ENCODE measurements at places on chromosomes 6 and 20. TPM values are rescaled to one million over a fixed set of nuclear protein-coding genes. Genes with fewer than 3 reads are reported as not detected.

Gene TMEM200A
- not detected for polyA plus RNA-seq

Gene GCM1
- polyA plus RNA-seq, result not detected

Gene ARFGEF3
- polyA plus RNA-seq, result 0.11 TPM

Gene COL19A1
- not detected for polyA plus RNA-seq

Gene JAG1
- 18.3 TPM for polyA plus RNA-seq

Gene WFDC10A
- not detected for polyA plus RNA-seq

Gene ACAT2
- polyA plus RNA-seq, result 179 TPM

Gene SASH1
- 13.5 TPM for polyA plus RNA-seq

DNA sequence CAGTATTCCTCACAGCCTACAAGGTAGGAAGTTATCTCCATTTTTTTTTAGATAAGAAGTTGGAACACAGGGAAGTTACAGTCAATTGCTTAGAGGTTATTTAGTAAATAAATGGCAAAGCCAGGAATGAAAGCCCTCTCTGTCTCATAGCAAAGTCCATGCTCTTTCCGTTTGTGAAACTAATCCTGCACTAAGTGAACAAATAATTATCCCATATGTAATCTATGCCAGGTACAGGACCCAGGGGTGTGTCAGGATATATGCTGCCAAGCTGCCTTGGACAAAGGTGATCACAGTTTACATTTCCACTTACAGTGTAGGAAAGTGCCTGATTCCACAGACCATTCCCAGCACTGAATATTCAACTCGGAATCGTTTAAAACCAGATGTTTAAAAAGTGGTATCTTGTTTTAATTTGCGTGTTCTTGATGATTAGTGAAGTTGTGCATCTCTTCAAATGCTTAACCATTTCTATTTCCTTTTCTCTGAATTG lies 13.6 kb upstream of the GMDS start:
- DNase-seq, result no peak

- no peak for DNase-seq
These were observed 228.9 kb downstream of the ALDH8A1 start for GRCh38 chr6:134721060-134721405.

GRCh38 chr20:64110411-64111068 lies 3.2 kb upstream of the NPBWR2 start:
- DNase-seq, result no peak

GRCh38 chr6:83371423-83371822 lies 59.4 kb downstream of the ME1 start:
- DNase-seq, result peak; percentile 75

DNA sequence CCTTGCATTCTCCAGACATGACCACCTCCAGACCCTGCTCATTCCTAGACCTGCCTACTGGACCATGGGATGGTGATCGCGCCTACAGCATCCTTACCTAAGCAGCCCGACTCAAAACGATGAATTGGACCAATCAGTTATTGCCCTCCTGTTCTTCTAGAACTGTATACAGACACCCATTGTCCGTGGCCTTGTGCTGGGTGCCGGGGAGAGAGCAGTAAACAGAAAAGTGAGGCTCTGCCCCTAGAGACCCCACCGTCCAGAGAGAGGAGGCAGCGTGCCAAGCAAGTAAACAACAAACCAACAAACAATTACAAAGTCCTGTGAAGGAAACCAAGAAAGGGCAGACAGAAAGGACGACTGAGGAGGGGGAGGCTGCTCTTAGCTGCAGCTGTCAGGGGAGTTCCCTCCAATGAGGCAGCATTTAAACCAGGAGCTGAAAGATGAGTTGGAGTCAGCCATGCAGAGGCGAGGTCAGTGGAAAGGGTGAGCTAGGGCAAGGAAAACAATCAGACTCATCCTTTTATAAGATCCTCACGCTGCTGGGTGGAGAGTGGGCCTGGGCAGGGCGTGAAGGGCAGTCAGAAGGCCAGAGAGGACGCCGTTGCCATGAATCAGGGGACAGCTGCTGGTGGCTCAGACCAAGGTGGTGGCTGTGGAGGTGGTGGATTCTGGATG lies 37.6 kb upstream of the BLCAP start:
- DNase-seq, result no peak

GRCh38 chr6:92593201-92593600 lies 826.2 kb downstream of the EPHA7 start:
- DNase-seq, result no peak

DNA sequence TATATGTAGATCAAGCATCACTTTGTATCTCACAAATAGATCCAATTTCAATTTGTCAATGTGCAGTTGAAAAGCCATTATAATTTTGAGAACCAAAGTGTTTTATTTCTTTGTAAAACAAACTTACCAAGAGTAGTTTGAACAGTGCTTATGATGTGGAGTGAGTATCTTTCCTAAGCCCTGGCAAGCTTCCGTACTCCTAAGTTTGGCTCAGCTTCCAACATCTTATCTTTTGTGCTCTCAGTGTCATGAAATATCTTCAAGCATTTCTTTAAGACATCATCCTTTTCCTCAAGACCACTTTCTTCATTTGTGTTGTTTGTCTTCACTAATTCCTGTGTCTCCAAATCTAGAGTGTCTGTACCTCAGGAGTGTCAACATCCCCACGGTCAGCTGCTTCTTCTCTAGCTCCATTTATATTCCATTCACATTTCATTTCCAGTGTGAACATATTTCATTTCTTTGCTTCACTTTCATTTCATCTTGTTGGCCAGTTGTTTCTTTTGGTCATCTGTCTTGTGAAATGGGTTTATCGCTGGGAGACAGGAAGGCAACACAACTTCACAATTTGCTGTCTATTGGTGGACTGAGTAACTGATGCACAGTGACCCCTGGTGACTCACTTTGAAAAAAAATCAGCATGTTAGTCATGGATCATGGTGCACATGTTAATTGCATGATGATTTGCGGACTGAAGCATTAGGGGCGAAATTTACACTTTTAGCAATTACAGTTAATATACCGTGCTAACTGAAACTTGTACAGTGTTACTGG lies 36.9 kb downstream of the SLC24A3 start:
- no peak for DNase-seq

- DNase-seq, result no peak
These were observed 428.7 kb upstream of the SOX4 start for GRCh38 chr6:21164768-21165326.

GRCh38 chr6:95723638-95724037 lies 146.3 kb downstream of the MANEA start:
- no peak for DNase-seq

DNA sequence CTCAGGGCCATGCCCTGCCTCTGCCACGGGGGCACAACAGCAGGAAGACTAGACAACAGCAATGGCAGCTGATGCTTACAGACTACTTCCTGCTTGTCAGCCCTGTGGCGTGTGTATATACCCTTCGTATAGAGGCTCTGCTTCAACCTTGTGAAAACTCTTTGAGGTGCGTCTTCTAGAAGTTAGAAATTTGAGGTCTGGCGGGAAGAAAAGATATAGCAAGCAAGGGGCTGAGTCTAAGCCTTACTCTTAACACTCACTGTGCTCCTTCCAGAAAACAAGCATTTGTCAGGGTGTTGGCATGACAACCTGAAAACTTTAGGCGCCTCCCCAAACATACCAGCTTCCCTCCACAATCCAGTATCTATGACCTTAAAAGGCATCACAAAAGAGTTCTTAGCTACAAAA lies 33.3 kb downstream of the JPH2 start:
- no peak for DNase-seq

- DNase-seq, result peak; percentile 37
These were observed 24.9 kb downstream of the TGM2 start for GRCh38 chr20:38139977-38140753.

DNA sequence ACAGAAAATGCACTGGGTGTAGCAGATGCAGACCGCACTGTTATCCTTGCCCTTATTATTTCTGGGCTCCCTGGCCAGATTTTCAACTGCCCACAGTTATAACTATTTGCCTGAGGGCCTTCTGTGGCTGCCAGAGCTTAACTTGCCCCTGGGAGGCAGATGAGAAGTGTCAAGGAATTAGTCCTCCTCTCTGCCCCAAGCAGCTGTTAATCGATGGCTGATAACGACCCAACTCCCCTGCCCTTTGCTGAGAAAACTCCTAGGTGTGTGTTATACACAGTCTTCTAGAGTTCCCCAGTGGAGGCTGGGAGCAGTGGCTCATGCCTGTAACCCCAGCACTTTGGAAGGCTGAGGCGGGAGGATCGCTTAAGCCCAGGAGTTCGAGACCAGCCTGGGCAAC lies 44.4 kb upstream of the SHLD1 start:
- no peak for DNase-seq

DNA sequence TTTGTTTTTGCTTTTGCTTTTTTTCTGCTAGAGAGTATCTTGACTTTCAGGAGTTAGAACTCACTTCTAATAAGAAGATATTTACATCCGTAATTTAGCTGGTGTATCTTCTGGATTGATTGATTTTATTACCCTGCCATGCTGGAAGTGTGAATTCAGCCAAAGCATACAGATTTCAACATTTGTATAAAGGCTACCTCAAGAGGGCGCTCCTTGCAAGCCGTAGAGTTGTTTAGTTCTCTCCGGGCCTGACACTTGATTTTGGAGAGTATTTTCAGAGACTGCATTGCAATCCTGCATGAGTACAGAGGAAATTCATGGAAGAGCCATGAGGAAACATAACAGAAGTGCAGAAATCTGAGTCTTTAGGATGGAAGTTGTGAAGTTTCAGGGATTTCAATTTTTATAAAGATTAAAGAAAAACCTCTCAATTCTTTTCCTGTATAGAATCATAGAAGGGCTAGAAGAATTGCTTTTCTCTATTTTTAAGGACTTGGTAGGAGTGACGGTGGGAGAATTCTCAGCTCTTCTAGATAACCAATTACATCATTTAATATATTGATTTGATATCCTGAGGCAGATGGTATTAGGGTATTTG lies 66.7 kb upstream of the TIAM2 start:
- DNase-seq, result peak; percentile 81

DNA sequence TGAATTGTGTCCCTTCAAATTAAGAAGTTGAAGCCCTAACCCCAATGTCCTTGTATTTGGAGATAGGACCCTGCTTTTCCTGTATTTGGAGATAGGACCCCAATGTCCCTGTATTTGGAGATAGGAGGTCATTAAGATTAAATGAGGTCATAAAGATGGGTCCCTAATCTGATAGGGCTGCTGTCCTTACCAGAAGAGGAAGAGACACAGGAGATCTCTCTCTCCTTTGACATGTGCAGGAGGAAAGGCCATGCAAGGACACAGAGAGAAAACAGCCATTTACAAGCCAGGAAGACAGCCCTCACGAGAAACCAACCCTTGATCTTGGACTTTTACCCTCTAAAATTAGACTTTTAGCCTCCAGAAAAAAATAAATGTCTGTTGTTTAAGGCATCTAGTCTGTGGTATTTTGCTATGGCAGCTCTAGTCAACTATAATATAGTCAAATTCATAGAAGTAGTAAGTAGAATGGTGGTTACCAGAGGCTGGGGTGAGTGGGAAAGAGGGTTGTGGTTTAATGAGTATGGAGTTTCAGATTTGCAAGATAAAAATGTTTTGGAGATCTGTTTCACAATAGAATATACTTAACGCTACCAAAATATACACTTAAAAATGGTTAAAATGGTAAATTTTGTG lies 59.3 kb downstream of the UBE3D start:
- no peak for DNase-seq

- no peak for DNase-seq
These were observed 74.3 kb downstream of the EFHC1 start for GRCh38 chr6:52494298-52495072.

GRCh38 chr6:168363811-168364792 lies 44.5 kb upstream of the DACT2 start:
- DNase-seq, result no peak

DNA sequence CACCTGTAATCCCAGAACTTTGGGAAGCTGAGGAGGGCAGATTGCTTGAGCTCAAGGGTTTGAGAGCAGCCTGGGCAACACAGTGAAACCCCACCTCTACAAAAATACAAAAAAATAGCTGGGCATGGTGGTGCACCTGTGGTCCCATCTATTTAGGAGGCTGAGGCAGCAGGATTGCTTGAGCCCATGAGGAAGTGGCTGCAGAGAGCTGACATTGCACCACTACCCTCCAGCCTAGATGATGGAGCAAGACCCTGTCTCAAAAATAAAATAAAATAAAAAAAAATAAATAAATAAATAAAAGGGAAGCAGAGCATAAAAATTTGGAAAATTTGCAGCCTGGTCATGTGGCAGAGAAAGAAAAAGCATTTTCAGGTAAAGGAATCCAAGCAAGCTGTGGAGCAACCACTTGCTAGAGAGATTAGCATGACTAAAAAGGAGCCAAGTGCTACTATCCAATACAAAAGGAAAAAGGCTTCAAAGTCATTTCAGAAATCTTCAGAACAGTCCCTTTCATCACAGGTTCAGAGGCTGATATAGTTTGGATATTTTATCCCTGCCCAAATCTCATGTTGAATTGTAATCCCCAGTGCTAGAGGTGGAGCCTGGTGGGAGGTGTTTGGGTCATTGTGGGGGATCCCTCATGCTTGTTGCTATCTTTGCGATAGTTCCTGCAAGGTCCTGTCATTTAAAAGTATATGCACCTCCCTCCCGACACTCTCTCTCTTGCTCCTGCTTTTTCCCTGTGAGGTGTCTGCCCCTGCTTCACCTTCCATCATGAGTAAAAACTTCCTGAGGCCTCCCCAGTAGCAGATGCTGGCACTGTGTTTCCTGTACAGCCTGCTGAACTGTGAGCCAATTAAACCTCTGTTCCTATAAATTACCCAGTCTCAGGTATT lies 11.2 kb upstream of the TTK start:
- no peak for DNase-seq
